Amniotic stem cell (primary cell): ENCODE measurements at places on chromosomes 7 and 10.

GRCh38 chr7:96080027-96080426 is 241.9 kb downstream of the SLC25A13 start:
- DNase-seq: no peak

GRCh38 chr7:134316539-134317344 is at the start of gene SLC35B4:
SLC35B4 (minus strand) TSS chr7:134316930; CDS start chr7:134316751, 179 bp downstream.
- peak; percentile 93 for DNase-seq

DNA sequence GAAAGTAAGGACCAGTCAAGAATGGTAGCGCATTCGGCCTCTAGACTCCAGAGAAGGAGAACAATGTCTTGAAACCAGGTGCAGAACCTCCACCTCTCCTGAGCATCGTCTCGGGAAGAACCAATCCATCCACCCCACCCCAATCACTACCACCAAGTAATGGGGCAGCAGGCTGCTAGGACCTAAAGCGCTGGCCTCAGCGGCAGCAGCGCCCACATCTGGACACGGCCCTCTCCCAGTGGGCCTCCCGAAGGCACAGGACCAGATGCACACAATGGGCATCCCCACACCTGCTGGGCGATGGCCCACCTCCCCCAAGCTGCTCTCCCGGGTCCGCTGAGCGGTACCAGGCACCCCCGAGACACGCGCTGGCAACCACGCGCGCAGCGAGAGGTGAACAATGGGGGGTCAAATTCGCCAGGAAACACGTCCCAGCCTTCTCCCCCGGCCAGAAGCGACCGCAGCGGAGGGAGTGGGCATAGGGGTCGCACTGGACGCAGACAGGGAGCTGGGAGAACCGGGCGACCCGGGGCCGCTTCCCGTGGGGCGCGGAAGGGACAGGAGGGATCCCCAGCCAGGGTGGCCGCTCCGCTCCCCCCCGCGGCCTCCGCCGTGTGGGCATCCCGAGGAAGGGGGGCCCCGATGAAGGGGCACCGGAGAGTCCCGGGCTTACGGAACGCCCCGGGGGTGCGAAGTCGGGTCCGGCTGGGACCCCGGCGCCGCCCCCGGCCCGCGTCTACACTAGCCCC is 506 bp downstream of the CTTNBP2 start:
- no peak for DNase-seq

DNA sequence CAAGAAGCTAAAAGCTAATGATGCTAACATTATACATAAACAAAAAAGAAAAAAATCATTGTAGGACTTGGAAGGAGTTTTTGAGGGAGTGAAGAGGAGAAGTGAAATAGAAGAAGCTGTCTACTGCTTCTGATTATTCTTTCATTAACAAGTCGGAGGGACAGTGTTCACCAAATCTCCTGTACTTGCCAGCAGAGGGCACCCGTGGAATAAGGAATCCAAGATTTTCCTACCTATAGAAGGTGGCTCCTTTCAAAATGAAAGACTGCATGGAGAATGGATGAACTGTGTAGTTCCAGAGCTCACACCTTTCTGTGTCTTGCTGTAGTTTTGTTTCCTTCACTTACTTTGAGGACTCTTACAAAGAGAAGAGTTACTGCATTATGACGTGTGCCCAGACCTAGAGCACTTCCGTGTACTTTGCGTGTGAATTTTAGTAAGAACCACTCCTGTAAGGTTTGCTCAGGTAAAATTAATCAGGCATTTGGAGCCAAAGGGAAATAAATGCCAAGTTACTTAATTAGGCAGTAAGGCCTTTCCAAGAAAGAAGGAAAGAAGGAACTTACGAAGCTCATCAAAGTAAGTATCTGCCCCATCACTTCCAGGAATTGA is 145.1 kb downstream of the SEMA3D start:
- DNase-seq: peak; percentile 39

GRCh38 chr7:1227814-1228544 is 4.7 kb upstream of the UNCX start:
- DNase-seq: no peak

DNA sequence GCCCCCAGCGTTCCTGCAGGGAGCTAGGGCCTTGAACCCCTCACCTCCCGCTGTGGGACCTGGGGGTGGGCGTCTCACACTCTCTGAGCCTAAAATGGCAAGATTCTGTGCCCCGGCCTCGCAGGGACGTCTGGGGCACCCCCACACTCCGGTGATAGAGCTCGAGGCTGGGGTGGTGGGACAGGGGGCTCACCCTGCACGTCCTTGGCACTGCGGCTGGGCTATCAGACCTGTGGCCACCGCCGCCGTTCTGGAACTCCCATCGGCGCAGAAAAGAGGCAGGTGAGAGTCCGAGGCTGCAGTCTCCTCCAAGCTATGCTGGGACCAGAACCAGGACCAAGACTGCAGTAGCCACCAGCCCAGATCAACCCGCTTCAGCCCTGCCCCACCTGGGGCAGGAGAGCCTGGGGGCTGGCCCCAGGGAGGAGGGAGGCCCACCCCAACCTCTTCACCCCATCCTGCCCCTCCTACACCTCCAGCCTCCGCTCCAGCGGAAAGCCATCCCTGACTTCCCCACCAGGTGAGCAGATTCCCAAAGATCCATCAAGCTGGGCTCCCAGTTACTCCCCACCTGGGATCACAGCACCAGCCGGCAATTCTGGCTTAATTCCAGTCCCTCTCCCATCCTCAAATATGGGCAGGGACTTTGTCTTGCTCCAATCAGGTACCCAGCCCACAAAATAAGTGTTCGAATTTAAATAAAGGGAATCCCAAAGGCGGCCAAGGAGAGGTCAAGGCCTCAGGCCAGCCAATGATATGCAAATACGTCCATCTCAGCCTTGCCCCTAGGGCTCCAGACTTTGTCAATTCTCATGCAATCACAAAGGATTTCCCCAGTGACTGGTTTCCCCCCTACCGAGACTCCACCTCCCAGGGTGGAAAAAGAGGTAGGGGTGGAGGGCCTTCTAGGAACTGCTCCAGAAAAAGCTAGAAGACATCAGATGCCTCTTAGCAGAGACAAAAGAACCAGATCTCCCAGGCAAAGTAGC is 16.4 kb downstream of the TNRC18 start:
- DNase-seq: no peak

GRCh38 chr7:128190051-128190647 is 50.9 kb upstream of the LEP start:
- DNase-seq: no peak
